ENCODE measurements at places on chromosomes 7 and 10.

DNA sequence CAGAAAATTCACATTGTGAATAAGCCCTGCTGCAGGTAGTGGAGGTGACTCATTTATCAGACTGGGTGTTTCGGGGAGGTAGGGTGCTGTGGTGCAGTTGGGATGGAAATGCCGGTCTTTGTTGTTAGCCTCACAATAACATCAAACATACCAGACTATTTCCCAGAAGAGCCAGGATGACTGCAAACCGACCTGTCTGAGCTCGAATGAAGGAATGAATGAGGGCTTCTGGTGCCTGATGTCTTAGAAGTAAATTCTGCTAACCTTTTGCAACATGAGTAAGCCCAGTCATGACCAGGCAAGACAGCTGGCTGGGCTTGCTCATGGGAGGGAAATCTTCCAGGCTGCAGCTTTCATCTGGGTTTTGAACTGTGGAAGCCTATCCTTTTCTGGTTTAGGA, 2.4 kb upstream of the VDAC2 start:
- DNase-seq, result peak; percentile 43

GRCh38 chr10:84550756-84551436, 222.5 kb downstream of the CCSER2 start:
- no peak for DNase-seq

DNA sequence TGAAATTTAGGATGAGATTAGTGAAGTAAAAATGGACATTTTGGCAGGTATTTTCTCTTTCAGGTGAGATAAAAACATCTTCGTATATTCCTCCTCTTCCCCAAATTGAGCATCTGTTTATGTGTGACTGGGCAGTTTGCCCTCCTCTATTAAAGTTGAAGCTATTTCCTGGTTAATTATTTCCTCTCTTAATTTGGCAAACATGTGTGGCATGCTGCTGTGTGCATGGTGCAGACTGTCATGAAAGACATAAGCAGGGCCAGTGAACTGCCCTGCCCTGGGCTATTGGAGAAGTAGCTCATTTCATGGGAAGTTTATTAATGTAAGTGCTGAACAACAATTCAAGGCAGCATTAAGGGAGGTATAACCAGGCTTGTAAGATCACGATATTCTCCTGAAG, 52.6 kb downstream of the EVX1 start:
- no peak for DNase-seq

GRCh38 chr7:69739190-69739589, 140.9 kb downstream of the AUTS2 start:
- DNase-seq, result peak; percentile 46

- no peak for DNase-seq
Observed at GRCh38 chr10:97190450-97190849, 4.7 kb upstream of the SLIT1 start.

GRCh38 chr10:45420453-45421192, 46.6 kb downstream of the ALOX5 start:
- peak; percentile 89 for DNase-seq

- DNase-seq, result no peak
Observed at GRCh38 chr10:31020209-31020608, 11.5 kb downstream of the ZNF438 start.

DNA sequence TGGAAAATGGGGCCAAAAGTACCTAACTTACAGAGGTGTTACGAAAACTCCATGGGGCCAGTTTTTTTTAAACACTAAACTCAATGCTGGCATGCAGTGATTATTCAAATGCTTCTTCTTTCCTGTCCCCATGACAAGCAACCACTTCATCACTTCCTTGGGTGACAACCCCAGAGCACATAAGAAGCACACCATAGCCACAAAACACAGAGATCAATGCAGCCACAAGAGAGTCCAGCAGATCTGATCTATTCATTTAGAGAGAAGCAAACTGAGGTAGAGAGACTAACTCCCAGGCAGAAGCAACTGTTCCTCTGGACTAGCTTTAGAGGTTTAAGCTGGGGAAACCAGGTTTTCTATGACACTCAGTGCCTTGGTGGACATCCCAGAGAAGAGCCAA, 180.0 kb downstream of the GRID1 start:
- DNase-seq, result no peak

DNA sequence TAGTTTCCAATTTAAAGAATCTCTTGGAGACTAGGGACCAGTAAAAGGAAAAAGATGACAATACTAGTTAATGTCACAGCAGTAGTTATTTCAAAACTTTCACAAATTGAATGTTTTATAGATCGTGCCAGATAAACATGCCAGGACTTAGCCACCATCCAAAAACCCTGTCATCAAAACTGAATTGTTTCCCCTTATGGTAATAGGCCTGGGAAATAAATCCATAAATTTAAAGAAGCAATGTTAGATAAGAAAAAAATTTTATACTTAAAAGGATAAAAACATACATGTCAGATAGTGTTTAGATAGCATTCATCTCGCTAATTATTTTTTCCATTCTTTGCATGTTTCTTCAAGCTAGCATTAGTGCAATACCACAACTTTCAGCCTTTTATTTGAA, 71.2 kb downstream of the SUGCT start:
- no peak for DNase-seq

DNA sequence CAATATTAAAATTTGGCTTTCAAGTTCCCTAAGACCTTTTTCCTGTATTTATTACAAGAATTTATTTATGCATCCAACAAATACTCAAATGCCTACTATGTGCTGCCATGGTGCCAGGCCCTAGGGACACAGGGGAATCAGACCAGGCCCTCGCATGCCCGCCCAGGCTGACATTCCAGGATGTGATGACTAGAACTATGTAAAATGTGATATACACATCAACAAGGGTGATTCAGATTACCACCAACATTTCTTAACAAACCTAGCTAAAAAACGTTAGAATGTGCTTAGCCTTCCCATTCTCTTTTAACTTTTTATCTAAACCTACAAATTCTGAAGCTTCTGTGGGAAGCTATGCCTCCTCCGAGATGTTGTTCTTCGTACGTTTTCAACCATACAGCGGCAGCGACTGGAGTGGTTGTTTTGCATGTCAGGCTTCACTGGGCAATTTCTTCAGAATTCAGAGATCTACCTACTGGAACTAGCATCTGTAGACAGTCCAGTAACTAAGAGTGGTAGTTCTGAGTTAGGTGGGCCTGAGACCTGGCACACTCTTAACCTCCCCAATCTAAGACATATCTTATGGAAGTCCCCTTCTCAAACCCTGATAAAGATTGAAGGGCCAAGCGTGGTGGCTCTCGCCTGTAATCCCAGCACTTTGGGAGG, 22.1 kb downstream of the GNA12 start:
- DNase-seq, result no peak

DNA sequence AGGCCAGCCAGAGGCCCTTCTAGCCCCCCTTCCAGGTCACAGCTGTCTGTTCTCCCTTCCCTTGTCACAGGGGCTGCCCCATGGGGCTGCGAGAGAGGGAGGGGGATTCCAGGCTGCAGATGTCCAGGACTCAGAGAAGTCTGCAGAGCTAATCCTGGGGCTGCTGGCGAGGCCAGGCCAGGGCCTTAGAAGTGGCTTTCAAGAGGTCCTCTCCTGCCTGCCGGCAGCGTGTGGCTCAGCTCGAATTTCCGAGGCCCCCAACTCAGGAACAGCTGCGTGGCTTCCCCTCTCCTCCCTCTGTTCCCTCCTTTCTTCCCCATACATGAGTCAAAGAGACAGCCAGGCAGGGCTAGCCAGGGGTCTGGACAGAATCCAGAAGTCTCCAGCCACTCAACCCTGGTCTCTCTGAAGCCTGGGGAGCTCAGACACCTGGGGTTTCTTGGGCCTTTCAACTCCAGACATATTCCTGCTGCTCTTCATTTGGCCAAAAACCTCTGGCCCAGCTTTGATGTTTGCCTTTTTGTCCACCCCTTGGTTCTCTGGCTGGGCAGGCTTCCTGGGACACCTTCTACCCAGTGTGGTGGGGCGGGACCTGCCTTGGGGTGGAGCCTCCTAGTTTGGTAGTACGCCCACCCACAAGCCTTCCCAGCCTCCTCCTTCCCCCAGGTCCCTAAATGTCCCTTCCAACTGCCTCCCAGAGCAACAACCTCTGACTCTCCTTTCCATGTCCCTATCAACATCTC, 21.8 kb upstream of the EIF5AL1 start:
- DNase-seq, result no peak

DNA sequence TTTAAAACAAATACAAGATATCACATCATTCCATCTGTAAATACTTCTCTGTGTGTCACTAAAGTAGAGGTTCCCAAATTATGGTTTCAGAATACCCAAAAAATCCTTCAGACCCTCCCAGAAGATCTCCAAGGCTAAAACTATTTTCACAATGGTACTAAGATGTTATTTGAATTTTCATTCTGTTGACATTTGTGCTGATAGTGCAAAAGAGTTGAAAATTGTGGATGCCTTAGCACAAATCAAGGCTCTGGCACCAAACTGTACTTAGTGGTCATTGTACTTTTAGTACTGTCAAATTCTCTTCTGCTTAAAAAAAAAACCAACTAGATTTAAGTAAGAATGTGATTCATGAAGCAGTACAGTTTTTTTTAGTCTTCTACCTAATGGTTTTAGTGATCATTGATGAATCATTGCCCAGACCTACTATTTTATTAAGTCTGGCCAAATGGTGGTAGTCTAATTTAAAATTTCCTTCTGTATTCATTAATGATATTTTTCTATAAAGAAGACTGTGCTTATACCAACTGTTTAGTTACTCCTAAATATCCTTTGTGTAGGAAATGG, 50.5 kb downstream of the TPST1 start:
- no peak for DNase-seq
